ENCODE measurements at places on chromosomes 7 and 10. TPM values are rescaled to one million over a fixed set of nuclear protein-coding genes. Genes with fewer than 3 reads are reported as not detected.

The NFKB2 gene
- 112 TPM for total RNA-seq

The RTKN2 gene
- 5.0 TPM for total RNA-seq

The TEX36 gene
- total RNA-seq: not detected

The PIP gene
- total RNA-seq: not detected

The ZNF425 gene
- total RNA-seq: 1.4 TPM

The PSD gene
- 1.6 TPM for total RNA-seq

The MBL2 gene
- not detected for total RNA-seq

The IFIT2 gene
- total RNA-seq: 5.9 TPM

The MACROH2A2 gene
- 2.9 TPM for total RNA-seq

The SHTN1 gene
- total RNA-seq: 0.75 TPM

The DGKB gene
- not detected for total RNA-seq

The TCAF2 gene
- total RNA-seq: 21.3 TPM

The EBF3 gene
- total RNA-seq: not detected

The RET gene
- total RNA-seq: 0.18 TPM

The ST7 gene
- 6.2 TPM for total RNA-seq

The SFTPA1 gene
- total RNA-seq: not detected

The GATAD1 gene
- 14.8 TPM for total RNA-seq

The CAMK2B gene
- total RNA-seq: 0.27 TPM

The CALML3 gene
- not detected for total RNA-seq

The OR2A5 gene
- total RNA-seq: not detected

The H2BK1 gene
- 1.1 TPM for total RNA-seq
